Astrocyte (in vitro differentiated cells and primary cell): ENCODE measurements at places on chromosomes 6 and 20. TPM values are rescaled to one million over a fixed set of nuclear protein-coding genes. Genes with fewer than 3 reads are reported as not detected.

Gene TCF15
- not detected in 2 replicates for total RNA-seq

Gene PSORS1C1
- 8.8 and 9.2 TPM in 2 replicates for total RNA-seq

Gene BPIFB2
- total RNA-seq: not detected in 2 replicates

Gene MUC21
- total RNA-seq: not detected in 2 replicates

Gene POM121L2
- not detected in 2 replicates for total RNA-seq

Gene BMP2
- 4.7 and 9.2 TPM in 2 replicates for total RNA-seq
